AG04449 (cell line): ENCODE measurements at places on chromosomes 7 and 10.
A peak's percentile ranks its signal among the peaks of the same experiment; 100 is the strongest.

DNA sequence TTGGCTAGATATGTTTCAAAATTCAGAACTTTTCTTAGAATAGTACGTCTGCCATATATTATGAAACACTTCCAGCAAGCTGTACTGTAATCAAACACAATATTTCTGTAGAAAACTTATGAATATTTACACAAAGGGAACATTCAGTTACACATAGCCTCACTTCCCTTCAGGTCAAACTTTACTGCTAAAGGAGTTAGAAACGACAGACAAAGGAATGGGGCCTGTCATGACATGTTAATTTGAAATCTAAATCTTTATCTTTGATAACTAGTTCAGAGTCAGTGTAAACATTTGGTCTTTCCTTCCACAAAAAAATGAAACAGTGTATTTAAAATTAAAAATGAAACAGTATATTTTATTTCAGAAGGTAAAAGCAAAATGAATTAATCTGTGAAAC, 1.0 kb upstream of the CROT start:
- DNase-seq, result no peak

DNA sequence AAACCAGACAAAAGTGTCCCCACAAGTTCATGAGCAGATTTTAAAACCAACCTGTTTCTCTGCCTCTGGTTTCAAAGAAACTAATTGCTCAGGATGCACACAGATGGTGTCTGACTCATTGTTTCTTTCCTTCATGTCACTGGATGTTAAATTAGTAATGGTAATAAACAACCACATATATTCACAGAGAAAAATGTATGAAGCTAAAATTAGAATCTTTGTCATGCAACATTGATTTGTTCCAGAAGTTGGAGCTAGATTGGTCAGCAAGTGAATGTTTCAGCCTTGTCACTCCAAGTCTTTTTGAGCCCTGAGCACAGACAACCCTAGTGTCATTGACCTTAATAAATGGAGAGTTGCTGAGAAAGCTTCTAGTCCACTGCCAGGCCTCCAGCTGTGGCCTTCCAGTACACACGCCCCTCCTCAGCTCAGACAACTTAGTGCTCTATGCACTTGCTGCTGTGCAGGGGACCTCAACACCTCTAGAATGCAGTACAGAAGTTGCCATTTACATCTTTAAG, 175.9 kb downstream of the CCDC71L start:
- DNase-seq, result peak; percentile 59

- no peak for DNase-seq
Measured at GRCh38 chr7:136134503-136134902, 157.3 kb upstream of the MTPN start.

- DNase-seq, result no peak
Measured at GRCh38 chr7:76359978-76360638, 1.3 kb upstream of the YWHAG start.

- DNase-seq, result no peak
Measured at GRCh38 chr7:51827631-51828030, 511.0 kb upstream of the COBL start.

GRCh38 chr7:149870274-149870673, 3.5 kb upstream of the ATP6V0E2 start:
- no peak for DNase-seq

DNA sequence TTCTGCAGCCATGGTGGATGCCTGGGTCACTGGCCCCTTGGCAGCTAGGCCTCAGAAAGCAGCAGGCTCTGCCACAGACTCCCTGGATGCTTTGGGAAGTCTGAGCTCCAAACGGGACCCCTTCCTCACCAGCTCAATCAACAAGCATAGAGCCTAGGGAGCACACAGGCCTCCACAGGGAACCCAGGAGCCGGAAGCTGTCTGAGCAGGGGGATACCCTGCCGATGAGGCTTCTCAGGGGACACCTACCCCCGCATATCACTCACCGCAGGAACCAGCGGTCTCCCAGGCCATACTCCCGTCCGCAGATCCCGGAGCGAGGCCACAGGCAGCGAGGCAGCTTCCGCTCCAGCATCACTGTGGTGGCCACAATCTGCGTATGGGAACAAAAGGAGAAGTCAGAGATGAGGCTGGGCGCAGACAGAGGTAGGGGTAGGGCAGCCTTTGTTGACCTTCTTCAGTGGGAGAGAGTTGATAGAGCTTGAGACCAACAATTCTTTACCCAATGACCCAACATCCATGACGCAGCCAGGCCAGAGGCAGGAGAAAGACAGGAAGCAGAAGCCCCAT, 13.4 kb downstream of the TRPV6 start:
- DNase-seq, result no peak

GRCh38 chr7:136194878-136195277, 217.7 kb upstream of the MTPN start:
- DNase-seq, result no peak

DNA sequence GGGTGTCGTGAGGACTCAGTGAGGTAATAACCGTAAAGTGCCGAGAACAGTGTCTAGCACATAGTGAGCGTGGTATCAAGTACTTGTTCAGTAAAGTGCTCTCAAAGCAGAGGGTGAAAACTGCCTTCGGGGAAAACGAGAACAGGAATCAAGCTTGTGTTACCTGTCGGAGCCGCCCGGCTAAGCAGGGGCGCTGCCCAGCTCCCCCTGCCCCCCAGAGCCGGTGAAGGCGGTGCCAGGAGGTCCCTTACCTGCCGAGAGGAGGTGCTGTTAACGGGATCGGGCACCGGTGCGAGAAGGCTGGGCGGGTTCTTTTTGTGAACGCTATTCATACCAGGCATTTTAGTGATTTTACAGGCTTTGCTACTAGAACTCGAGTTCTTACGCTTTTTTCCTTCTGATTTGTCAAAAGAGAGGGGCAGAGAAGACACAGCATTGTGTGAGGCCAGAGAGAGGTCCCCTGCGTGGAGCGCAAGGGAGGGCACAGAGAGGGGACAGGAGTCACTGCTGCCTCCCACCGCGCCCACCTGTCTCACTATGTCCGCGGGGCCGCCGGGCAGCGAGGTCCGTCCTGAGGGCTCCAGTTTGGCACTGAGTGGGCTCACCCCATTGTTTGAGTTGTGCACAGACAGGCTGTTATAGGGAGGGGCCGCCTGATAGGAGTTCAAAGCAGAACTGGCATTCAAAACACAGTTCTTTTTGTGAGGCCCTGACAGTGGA, 32.5 kb upstream of the EFCAB10 start:
- no peak for DNase-seq

- no peak for DNase-seq
Measured at GRCh38 chr10:30973737-30974136, 57.9 kb downstream of the ZNF438 start.

GRCh38 chr7:73850781-73851207, 8.5 kb upstream of the METTL27 start:
- DNase-seq, result peak; percentile 98

DNA sequence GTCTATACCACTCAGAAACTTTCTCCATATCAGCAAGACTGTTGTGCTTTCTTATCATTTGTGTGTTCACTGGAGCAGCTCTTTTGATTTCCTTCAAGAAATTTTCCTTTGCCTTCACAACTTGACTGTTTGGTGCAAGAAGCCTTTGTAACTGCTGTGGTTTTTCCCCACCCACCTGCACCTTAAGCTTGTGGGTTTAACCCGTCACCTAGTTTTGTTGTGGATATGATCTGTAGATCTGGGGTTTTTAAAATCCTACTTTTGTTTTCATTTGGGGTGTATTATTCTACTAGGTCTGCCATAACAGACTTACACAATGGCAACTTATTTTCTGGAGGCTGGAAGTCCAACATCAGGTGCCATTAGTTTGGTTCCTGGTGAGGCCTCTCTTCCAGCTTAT, 30.5 kb upstream of the CHST3 start:
- no peak for DNase-seq

- DNase-seq, result peak; percentile 84
Measured at GRCh38 chr10:17673471-17674061, 29.6 kb downstream of the STAM start.

DNA sequence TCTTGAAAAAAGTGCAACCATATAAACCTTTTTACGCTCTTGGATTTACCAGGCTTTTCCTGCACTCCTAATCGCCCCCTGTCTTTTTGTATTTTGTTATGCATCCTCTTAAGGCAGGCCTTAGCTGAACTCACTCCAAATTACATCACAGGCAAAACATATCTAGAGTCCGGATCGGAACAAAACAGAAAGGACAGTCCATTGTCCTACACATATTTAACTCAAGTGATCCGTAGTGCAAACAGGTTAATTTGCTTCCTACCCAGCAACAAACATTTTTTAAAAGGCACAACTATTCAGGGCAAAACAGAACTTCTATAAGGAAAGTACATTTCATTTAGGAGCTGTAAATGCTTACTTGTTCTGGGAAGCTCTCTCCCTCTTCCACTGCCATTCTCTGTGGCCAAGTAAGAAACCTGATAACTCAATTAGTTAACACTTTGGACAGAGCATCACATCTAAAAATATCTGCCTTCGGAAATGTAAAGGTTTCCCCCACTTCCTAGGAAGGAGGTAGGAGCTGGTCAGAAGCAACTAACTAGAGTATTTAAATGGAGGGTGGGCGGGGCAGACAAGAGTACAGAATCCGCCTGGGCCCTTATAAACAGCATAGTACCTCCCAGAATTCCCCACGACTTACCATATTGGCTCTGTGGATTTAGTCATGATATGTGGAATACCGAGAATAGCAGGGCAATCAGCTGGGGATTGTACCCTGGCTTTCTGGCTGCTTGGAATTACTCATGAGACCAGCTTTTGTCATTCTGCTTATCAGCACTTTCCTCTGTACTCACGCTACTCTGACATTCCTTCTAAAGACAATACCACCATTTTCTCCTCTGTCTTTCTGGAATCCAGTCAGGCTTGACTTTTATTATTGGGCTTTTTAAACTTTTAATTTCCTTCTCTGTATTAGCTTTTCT, 89.5 kb downstream of the ANK3 start:
- no peak for DNase-seq
